ENCODE measurements at places on chromosomes 11 and 22. TPM values are rescaled to one million over a fixed set of nuclear protein-coding genes. Genes with fewer than 3 reads are reported as not detected.

SLC37A2 gene
- total RNA-seq: not detected

CRYAB gene
- total RNA-seq: 770 TPM

C11orf16 gene
- total RNA-seq: not detected

POTEH gene
- not detected for total RNA-seq
